ENCODE measurements at places on chromosomes 5 and 9.
A peak's percentile ranks its signal among the peaks of the same experiment; 100 is the strongest.

DNA sequence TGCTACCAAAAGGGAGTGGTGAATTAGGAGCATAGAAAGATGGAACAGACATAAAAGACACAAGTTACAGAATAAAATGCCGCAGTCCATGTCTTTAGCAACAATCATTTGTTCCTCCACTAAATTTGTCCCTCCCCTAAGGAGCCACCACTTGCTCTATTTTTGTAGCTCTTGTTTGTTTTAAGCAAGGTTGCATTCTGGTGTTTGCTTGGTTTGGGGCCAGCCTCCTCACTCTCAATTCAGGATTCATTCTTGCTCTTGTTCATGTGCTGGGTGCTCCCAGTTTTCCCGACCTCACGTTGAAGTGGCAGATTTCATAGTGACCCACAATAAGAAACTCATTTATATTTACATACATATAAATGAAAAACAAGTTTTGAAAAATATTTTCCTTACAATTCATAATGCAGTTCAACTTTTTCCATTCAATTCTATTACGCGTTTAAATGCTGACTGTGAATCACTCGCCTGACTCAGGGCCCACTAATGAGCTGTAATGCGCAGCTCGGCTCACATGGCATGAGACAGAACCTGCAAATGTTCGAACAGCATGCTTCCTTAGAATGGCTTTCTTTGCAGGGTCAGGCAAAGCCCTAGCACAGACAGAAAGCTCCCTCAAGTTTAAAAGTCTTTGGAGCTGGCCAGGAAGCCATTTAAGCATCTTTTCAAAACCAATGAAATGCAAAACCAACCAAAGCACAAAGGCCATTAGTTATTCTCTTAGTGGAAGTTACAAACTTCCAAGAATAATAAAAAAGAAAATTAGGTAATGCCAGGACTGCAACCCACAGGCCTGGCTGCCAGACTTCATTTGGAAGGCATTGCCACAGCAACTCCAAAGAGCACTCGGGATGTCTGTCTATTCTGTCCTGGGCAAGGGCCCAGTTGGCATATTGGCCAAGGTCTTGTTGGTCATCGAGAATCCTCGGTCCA lies 41.7 kb downstream of the RETREG1 start:
- DNase-seq: peak; percentile 68

DNA sequence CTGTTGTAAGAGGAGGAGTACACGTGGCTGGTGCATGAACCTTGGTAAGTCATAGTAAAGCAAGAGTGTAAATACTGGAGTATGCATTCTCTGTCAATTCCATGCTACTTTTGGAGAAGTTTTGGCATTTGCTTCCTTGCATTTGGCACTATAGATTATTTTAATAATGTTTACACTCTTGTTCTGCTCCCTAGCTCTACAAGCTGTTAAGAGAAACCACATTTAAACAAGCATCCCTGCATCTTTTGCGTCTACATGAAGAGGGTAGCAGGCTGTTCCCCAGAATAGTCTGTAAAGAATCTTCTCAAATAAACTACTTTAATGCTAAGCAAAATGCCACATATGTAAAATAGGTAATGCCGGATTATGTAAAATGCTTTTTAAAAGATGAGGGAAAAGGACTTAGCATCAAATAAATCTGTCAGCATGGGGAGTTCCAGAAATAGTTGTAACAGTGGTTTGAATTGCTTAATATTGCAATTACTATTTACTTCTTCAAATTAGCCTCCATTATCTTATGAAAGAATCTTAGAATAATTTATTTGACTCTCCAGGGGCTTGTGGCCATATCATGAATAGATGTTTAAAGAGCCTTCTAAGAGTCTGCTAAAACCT lies 2127.3 kb upstream of the WWC1 start:
- DNase-seq: no peak

DNA sequence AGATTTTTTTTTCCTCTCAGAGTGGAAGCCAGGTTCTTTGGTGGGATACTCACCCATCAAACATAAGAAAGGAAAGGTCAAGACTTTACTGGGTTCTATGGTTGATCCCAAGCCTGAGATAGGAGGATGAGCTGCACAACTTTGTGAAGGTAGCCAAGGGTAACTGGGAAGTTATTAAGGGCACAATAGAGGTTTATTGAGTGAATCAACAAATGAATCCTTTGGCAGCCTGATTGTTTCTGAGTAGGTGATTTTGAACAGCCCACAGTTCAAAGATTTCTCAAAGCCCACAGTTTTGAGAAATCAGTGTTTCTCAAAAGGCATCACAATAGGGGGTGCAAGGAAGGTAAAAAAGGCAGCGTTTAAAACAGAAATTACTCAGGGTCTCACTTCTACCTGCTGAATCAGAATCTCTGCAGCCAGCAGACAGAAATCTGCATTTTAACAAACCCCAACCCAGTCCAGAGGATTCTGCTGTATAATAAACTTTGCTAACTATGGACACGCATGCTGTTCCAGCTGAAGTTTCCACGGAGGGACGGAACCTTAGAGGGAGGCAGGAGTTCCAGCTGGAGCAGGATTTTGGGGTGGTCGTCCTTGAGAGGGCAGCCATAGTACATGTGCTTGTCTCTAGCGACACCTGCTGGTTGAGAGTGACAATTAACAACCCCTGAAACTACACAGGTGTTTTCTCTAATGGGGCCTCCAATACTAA lies 32.7 kb upstream of the FSD1L start:
- peak; percentile 38 for DNase-seq

DNA sequence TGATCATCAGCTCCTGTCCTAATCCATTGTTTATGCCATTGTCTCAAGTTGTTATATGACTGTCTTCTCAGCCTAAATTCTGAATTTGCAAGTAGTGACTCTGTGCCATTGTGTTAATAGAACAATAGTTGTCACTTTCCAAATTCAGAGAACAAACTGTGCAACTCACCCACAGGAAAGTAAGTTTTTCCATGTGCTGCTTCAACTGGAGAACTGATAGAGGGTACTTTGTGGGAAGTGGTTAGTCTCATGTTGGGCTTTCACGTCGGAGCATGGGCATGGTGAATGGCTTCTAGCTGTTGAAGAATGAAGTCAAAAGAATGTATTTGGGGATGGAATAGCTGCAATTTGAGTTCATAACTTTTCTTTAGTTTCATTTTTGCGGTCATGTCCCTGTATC lies 146.0 kb downstream of the CD180 start:
- DNase-seq: no peak

- DNase-seq: no peak
Observed at GRCh38 chr9:137212520-137212919, 7.0 kb downstream of the NDOR1 start.

- no peak for DNase-seq
Observed at GRCh38 chr5:122967625-122968024, 68.9 kb downstream of the PPIC start.

- no peak for DNase-seq
Observed at GRCh38 chr5:150931368-150931965, 26.7 kb upstream of the ZNF300 start.

GRCh38 chr5:94457788-94458187 lies 160.6 kb downstream of the KIAA0825 start:
- no peak for DNase-seq

DNA sequence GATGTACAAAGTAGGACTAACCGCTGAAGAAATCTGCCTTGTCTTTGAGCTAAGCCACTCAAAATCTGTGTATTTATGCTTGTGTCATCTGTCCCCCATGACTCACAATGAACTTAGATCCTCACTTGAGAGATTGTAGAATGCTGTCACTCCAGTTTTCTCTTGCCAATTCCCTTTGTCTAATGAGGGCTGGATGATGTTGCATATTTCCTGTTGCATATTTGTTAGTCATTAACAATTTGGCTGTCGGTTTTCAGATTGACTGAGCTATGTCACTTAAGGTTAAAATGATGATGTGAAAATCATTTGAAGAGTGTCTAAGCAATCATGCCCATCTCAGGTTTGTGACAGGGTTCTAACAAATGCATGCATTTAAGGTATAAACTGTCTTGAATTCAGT lies 481.7 kb downstream of the CDH10 start:
- DNase-seq: peak; percentile 86

DNA sequence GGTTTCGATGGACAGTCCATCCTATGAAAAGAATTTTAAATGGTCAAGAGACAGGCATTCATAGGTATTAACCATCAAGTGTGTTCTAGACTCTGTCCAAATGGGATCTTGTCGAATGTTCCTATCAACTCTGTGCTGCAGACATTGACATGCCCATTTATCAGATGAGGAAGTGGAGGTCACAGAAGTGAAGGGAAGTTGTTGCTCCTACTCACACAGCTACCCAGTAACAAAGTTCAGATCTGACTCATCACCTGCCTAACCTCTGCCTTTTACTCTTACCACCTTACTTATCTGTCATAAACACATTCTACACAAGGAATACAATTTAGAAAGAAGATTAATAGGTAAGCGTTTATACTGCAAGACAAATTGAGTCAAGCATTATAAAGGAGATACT lies 426.2 kb upstream of the BRINP1 start:
- DNase-seq: no peak
